ENCODE measurements at places on chromosomes 16 and 17. TPM values are rescaled to one million over a fixed set of nuclear protein-coding genes. Genes with fewer than 3 reads are reported as not detected.
A peak's percentile ranks its signal among the peaks of the same experiment; 100 is the strongest.

The LGALS9B gene
- total RNA-seq = not detected

DNA sequence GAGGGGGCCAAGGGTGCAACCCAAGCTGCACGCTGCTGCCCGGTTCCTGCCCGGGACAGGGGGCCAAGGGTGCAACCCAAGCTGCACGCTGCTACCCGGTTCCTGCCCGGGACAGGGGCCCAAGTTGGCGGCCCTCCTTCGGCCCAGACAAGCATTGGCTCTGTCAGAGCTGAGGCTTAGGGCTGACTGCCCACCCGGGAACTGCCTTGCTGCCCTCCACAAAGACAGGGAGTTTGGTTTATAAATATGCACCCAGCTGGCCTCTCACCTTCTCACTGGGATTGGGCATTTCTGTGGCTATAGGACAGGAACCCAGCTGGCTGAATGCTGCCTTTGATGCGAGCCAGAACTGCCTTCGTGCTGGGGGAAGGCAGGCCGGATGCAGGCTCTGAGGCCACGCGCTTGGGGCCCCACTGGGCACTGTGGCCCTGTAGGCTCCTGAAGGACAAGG is 105.7 kb downstream of the IRX5 start:
- H3K36me3 ChIP-seq = no peaks in the 10 kb centered on the region
- no peaks in the 10 kb centered on the region for H3K4me1 ChIP-seq
- no peak overlapping the region for H3K4me3 ChIP-seq
- no peak for DNase-seq

DNA sequence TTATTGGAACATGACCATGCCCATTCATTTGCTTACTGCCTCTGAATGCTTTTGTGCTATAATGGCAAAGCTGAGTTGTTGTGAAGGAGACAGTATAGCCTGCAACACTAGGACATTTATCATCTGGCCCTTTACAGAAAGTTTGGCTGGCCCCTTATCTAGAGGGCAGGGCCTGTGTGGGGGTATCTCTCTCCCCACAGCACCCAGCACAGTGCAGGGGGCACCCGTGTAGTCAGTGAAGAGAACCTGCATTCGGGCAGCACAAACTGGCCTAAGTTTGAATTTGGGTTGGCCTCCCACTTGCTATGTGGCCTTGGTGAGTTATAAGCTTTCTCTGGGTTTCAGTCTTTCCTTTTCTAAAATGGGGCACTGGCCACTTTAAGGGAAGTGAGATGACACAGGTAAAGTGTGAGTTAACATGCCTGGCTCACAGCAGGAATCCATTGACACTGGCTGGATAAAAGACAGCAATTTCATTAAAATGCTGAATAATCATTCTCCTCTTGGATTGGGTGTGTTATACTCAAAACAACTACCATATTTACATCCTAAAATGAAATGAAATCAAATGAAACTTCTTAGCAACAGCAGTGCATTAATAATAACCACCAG is 12.1 kb downstream of the UBE2O start:
- DNase-seq = no peak
- no peak overlapping the region for H3K4me3 ChIP-seq
- H3K27ac ChIP-seq = no peak overlapping the region
- H3K27me3 ChIP-seq = no peaks in the 10 kb centered on the region
- H3K36me3 ChIP-seq = peaks cover 2% of the 10 kb centered on the region

GRCh38 chr17:15943971-15944758 is 765 bp upstream of the ADORA2B start:
- H3K27me3 ChIP-seq = no peaks in the 10 kb centered on the region
- peaks cover 46% of the 10 kb centered on the region for H3K4me1 ChIP-seq
- peak overlapping the region; percentile 83 for H3K4me3 ChIP-seq
- H3K36me3 ChIP-seq = no peaks in the 10 kb centered on the region
- no peak overlapping the region for H3K27ac ChIP-seq

GRCh38 chr17:37839196-37839978 is 84.8 kb upstream of the TBC1D3K start:
- no peak for DNase-seq
- H3K36me3 ChIP-seq = no peaks in the 10 kb centered on the region
- H3K4me1 ChIP-seq = peaks cover 18% of the 10 kb centered on the region
- H3K27me3 ChIP-seq = 0 out of 3 replicates have a peak, but pooled peaks cover 6% of the 10 kb centered on the region
- no peak overlapping the region for H3K27ac ChIP-seq

- peaks cover 61% of the 10 kb centered on the region for H3K4me1 ChIP-seq
- H3K27ac ChIP-seq = no peak overlapping the region
- H3K27me3 ChIP-seq = peaks cover 3% of the 10 kb centered on the region
These were observed 12.7 kb downstream of the WFIKKN2 start for GRCh38 chr17:50848039-50848438.

DNA sequence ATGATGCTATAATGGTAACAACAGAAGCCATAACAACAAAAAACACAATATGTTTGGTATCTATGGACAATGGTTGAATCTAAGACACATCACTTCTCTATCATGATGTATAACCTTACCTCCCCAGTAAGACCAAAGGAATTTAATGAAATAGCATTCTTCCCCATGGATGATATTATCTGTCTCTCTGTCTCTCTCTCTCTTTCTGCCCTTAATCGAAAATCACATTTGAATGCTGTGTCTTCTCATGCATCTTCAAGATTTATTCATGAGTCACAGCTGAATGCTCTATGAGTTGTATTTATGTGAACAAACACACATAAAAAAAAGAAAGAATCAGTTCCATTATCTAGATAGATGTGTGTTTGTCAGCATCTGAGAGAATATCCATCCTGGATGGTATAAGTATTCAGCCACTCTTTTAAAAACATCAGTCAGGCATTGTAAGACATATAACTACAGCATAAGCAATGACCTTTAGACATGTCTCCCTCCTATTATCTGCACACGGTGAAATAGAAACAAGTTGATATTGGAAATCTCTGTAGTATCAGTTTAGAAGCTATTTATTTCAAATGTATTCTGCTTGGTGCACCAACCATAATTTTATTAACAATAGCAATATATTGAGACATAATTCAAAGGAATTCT is 433.3 kb downstream of the TOX3 start:
- no peak for DNase-seq
- no peak overlapping the region for H3K27ac ChIP-seq
- H3K4me3 ChIP-seq = no peak overlapping the region
- no peaks in the 10 kb centered on the region for H3K36me3 ChIP-seq
- no peaks in the 10 kb centered on the region for H3K27me3 ChIP-seq

DNA sequence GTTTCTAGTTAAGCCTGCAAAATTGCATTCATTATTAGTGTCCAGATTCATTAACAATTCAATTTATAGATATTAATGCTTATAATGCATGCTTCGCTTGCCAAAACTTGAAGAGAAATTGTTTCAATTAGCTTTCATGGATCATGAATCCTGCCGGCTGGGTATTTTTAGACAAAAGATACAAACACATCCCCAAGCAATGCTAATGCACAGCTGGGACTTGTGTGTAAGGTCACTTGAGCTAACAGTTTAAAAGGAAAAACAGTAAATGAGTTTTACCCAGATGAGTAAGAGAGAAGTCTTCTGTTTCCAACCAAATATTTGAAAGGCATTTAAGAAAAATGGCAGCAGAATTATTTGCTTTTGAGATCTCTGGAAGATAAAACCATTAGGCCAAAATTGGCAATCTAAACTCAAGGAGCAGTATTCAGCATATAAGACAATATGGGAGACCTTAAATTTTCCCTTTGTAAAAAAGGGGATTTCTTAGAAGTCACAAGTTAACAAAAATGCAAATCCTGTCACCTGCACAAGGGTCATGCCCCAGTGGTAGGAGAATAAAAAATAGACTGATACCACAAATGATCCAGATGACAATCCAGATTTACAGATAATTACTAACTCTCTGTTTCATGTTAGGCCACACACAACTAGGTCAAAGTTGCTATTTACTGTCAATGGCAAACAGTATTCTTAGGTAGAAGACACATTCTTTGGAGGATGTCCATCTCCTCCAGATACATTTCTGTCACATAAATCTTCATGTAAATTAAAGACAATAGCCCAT is 418.4 kb upstream of the PMFBP1 start:
- no peaks in the 10 kb centered on the region for H3K36me3 ChIP-seq
- no peaks in the 10 kb centered on the region for H3K27me3 ChIP-seq
- H3K4me3 ChIP-seq = no peak overlapping the region
- H3K27ac ChIP-seq = no peak overlapping the region

The KRTAP2-2 gene
- total RNA-seq = not detected

The HS3ST4 gene
- not detected for total RNA-seq
